ENCODE measurements at places on chromosomes 3 and 15.

DNA sequence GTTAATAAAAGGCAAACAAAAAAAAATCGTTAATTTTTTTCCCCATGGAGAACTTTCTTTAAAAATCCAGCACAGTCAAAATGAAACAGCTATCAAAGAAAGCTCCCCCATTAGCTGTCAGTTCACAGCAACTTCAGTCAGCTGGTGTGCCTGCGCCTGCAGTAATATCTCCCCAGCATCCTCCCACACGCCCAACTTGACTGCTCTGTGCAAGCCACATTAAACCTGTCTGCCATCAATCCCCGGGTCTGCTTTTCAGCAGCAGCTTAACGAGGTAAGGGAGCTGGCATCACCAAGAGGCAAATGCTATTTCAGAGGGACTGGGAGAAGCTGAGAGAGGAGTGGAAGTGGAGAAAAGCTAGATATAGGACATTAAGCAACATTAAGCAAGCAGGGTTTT, 337.5 kb downstream of the GAP43 start:
- no peak for DNase-seq

DNA sequence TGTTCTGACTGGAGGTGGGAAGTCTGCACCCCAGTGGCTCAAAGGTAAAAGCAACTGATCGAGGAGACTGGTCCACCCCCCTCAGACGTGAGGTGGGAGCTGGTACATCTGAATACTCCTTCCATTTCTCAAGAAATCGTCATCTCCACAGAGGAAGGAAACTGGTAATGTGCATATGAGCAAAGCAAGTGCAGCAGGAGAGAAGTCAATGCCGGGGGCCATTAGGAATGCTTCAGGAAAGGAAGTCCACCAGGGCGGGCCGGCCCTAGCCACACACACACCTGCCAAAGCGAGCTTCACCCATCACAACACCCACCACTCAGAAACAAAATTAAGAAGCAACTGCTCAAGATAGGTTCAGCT, 8.5 kb downstream of the TBC1D2B start:
- DNase-seq = no peak

- no peak for DNase-seq
Measured at GRCh38 chr3:76700323-76700722, 339.6 kb upstream of the ROBO2 start.

GRCh38 chr3:81789691-81790090, 28.2 kb upstream of the GBE1 start:
- no peak for DNase-seq

DNA sequence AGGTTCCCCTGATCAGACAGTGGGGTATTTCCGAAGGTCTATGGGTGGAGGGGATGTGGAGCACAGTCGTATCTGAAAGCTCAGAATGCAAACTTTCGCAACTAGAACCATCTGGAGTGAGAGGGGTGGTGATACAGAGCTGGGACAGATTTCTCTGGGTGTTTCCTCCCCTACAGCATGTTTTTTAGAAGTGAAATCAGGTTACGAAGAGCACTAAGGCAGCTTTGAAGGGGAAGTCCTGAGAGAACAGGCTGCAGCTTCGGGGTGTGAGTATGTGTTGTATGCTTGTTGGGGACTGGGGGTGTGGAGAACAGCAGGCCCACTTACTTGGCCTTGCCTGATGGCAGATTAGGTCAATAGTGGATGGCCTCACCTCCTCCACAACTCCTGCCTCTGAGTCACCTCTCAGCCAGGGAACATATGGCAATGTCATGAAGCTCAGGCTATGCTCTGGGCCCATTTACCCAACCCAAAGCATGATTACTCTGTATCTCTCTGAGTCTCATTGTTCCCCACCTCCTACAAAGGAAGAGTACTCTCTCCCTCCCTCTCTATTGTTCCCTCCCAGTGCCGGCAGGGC, 107.2 kb upstream of the RASGRP1 start:
- peak; percentile 5 for DNase-seq

GRCh38 chr3:86961297-86961696, 29.7 kb downstream of the VGLL3 start:
- DNase-seq = no peak

DNA sequence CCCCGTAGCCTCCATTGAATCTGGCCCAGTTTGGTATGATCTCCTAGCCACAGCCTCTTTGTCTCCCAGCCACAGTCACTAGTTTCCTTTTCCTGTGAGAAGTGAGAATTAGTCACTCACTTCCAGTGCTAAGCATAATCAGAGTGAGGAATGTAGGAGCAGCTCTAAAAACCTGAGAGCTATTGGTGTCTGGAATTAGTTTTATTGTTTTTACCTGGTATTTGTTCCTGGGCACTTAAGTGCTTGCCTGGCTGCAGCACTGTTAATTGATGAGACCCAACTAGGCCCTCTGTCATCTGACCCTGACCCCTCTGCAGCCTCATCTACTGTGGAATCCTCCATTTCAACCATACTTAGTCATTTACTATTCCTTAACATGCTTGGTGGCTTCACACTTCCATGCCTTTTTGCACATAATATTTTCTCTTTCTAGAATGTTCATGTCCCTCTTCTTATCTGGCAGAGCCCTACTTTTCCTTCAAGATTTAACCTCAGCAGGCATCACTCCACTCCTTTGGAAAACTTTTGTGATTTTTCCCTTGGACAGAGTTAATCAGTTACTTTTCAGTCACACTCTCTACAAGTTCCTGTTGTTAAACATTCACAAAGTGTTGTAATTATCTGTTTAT, 48.8 kb downstream of the PDE8A start:
- no peak for DNase-seq

DNA sequence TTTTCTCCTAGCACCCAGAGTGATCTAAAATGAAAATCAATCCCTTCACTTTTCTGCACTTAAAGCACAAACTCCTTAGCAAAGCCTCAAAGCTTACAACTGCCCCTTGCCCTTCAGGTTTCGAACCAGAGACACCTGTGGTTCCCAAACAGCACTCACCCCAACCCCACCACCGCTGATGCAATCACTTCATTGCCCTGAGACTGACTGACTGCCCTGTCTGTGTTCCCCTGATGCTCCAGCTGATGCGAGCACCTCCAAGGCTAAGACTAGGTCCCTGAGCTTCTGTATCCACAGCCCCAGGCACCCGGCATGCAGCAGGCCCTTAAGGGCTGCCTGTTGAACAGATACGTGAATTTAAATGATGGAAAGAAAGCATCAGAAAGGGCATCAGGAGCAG, 127.3 kb downstream of the ZNF621 start:
- no peak for DNase-seq

DNA sequence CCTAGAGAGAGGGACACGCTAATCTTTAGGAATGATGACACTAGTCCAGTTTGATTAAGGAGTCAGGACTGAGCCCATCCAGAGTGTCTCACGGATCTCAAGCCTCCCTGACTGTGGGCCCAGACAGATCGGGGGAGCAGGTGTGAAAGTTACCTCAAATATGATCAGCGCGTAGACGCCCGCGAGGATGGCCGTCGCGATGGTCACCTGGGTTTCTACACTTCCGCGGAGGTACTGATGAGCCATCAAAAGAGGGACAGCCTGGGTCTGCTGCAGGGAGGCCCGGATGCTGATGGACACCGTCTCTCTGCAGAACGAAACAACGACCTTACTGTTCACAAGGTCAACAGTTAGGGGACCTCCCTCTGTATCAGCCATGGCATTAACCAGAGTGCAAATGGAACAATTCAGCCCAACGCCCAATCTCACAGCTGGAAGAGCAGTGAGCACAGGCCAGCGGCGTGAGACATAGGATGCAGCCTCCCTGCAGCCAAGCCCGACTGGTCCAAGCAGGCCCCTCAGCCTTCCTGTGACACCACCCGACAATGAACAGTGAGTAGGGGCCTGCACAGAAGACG, 84.4 kb downstream of the OCA2 start:
- no peak for DNase-seq

- no peak for DNase-seq
Measured at GRCh38 chr15:75380773-75381172, 12.4 kb upstream of the MAN2C1 start.

- no peak for DNase-seq
Measured at GRCh38 chr3:191414286-191414685, 46.7 kb upstream of the PYDC2 start.

- DNase-seq = no peak
Measured at GRCh38 chr3:128591738-128592426, 58.7 kb downstream of the RPN1 start.

- DNase-seq = no peak
Measured at GRCh38 chr15:83775738-83776137, 121.8 kb downstream of the ADAMTSL3 start.

GRCh38 chr3:191376516-191377141, 46.3 kb upstream of the UTS2B start:
- DNase-seq = no peak

DNA sequence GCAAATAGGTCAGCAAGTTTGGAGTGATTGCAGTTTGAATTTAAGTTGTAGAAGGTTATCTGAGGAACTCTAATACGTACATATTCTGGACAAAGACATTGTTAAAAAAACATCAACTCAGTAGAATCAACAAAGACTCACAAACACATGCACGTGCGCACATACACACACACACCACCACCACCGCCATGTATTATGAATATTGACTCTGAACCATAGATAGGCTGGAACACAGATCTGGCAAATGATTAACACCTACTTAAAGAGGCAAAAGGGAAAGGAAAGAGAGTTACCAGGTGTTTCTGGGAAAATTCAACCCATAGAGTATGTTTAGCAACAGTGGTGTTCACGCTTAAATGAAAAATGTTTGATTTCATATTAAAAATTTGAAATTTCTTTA, 334.2 kb upstream of the ALCAM start:
- DNase-seq = no peak

DNA sequence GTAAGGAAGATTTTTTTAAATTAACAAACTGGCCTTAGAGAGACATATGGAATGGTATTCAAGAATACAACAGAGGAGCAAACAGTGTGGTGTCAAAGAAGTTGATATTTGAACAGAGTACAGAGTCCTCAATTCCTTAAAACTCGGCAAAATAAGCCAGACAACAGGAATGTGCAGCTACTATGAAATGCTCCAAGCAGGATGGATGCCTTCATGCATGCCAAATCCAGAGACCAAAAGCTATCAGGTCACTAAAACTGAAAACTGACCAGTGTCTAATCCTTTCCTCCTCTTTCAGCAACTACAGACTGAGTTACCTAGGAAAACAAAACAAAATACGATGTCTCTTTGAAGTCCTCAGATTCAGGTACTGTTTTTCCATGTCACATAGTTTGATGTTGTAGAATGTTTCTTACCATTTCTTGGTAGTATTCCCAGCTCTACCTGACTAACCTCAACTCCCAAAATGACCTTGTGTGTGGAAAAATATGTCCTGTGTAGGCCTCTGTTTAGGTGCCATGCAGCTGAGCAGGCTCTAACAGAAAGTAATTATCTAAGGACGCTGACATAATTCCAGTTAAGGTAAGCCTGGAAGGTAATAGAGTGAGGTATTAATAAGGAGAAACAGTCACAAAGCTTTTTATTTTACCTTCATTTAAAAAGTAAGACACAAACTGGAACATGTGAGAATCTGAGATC, 46.9 kb downstream of the TBL1XR1 start:
- DNase-seq = no peak

- DNase-seq = no peak
Measured at GRCh38 chr3:184144505-184144904, 9.3 kb downstream of the EIF2B5 start.

DNA sequence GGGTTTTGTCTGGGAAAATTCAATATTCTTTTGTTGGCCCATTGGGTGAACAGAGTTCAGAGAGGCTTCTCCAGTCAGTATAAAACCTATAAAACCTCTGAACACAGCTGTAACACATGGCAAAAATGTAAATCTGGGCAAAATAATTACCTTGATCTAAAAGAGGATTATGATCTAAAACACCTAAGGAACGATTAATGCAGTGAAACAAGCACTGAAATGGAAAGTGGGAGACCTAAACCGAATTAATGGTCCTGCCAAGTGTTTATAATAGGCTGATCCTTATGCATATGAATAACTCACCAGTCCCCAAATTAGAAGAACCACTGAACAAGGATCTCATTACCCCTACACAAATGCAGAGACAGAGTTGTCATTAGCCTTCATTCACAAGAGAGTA, 32.6 kb downstream of the AVEN start:
- no peak for DNase-seq

GRCh38 chr3:57078344-57078634, 17.8 kb downstream of the SPATA12 start:
- DNase-seq = no peak

- no peak for DNase-seq
Measured at GRCh38 chr3:105867712-105868430, 941 bp downstream of the CBLB start.

DNA sequence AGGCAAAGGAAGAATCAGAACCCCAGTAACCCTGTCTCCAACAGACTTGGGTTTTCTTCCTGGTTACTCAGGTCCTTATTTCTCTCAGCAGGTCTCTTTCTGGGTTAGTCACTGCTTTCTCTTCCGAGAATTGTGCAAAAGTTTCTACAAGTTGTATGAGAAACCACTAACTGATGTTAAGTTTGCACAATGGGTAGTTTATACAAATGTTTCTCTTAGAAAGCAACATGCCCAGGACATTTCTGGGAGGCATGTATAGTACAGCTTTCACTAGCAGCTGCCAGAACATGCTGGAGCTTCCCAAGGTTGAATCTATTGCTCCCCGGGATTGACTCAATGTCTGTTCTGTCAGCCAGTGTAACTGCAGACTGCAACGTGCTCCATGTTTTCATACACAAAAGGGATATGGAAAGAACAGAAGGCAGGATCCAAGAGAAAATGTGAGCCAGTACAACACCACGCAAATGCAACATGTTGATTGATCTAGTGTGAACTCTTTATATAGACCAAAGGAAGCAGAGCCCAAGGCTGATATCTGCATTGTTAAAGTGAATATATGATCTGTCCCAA, 887.8 kb downstream of the MCTP2 start:
- no peak for DNase-seq
